Fibroblast of skin of left quadriceps (primary cell): ENCODE measurements at places on chromosomes 4 and X.

DNA sequence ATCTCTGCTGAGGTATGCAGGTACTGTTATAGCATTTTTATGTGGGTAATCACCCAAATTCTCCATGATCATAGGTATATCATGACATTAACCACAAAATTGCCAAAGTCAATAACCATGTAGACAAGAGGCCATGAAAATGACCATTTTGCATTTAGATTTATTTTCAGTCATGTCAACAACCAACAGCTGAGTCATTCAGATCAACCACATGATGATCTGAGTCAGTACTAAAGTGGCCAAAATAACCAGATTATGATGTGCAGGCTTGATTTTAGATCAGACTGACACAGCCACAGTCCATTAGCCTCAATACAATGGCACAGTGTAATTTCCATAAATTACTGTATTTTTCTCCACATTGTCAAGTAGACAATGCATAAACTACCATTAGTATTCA, 240.5 kb downstream of the GRIA3 start:
- DNase-seq = peak; percentile 56

DNA sequence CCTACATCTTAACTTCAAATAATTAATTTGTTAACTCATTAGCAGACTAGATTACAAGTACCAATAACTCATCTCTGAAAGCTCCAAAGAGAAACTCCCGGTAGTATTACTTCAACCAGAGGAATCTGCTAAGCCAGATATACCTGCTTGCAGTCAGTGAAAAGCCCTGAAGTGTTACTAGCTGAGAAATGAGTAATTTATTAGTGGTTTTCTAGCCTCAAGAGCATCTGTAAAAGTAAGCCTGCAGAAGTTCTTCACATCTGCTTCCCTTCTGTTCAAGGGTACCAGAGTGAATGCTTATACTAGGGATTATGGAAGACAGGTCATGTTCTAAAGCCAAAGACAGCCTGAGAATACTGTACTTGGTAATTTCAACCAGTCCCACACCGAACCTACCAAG, 34.7 kb downstream of the IRS4 start:
- DNase-seq = no peak

GRCh38 chr4:997375-998071, 4.3 kb upstream of the SLC26A1 start:
- DNase-seq = no peak

DNA sequence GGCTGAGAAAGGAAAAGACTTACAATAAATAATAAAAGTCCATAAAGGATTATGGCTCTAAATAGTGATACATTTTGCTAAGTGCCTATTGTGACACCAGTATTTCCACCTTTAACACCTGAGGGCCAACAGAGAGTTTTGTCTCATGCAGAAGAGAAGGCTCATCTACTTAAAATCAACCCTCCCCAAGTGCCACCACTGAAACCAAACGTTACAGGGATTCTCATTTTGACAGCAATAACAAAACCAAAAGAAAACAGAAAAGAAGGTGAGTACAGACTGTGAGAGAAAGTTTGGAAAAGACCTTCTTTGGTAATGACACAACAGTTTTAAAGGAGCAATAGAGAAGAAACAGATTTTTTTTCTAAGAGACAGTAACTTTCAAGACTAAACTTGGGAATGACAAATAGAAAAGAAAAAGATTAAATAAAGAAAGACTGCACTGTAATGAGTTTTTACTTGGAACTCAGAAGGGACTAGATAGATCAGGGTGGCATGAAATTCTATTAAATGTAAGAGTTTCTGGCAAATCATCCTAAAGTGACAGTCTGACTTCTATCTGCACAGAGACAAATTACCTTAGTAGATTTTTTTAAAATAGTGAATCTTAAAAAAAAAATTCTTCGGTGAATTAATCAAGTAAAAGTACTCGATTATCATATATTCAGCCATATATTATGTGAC, 109.7 kb downstream of the ZNF827 start:
- DNase-seq = no peak

GRCh38 chr4:159111416-159111815, 8.5 kb downstream of the RAPGEF2 start:
- no peak for DNase-seq

- DNase-seq = peak; percentile 56
Measured at GRCh38 chrX:17374619-17375366, at the start of gene NHS. TSS of gene NHS (plus strand) at chrX:17375200. CDS start at chrX:17375758, 558 bp downstream.

DNA sequence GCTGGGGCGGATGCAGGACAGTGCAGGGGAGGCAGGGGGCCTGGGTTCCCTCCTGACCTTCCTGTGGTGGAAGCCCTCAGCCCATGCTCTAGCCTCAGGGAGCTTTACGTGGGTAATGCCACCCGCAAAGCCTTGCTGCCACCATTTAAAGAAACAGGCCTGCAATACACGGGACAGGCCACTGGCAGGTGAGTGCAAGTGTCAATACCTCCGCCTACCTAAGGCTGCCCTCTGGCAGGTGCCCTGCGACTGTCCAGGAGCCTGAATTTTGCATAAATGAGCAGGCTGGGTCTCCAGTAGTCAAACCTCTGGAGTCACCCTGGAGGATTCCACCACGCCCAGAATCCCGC, 5.9 kb downstream of the CRMP1 start:
- DNase-seq = no peak

DNA sequence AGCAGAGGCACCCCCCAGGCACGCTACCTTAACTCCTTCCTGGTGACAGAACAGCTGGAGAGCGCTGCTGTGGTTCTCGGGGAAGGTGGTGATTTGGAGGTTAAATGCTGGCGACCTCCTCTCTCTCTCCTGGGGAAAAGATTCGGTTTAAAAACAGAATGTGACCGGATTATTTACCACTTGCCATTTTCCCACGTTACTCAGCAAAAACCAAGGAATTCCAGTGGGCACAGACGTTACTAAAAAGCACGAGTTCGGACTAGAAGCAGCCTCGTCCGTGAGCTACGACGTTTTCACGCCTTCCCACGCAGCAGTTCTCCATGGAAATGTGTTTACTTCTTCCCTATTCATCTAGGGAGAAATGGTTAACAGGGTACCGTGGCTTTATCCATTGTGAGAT, 32.3 kb upstream of the C4orf50 start:
- DNase-seq = no peak

DNA sequence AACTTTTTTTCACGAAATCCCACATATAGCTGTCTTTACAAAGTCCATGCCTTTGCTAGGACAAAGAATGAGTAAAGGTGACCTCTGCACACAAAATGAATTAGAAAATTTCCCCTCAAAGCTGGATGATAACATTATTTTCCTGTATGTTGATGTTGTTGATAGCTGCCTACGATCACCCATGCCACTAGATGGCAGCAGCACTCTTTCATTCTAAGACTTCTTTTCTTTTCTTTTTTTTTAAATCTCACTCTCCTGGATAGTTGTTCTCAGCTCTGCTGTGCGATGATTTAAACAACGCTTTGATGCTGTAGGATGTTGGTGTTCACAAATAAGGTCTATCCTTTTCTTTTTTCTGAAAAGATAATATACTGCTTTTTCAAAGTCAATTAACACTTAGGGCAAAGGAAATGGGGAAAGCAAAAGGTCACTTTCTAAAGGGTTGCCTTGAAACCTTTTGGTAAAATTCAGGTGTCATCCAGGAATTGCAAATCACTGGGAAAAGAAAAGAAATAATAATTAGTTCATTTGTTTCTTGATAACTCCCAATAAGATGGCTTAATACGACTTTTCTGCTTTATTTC, 266.8 kb downstream of the C4orf33 start:
- DNase-seq = peak; percentile 41

DNA sequence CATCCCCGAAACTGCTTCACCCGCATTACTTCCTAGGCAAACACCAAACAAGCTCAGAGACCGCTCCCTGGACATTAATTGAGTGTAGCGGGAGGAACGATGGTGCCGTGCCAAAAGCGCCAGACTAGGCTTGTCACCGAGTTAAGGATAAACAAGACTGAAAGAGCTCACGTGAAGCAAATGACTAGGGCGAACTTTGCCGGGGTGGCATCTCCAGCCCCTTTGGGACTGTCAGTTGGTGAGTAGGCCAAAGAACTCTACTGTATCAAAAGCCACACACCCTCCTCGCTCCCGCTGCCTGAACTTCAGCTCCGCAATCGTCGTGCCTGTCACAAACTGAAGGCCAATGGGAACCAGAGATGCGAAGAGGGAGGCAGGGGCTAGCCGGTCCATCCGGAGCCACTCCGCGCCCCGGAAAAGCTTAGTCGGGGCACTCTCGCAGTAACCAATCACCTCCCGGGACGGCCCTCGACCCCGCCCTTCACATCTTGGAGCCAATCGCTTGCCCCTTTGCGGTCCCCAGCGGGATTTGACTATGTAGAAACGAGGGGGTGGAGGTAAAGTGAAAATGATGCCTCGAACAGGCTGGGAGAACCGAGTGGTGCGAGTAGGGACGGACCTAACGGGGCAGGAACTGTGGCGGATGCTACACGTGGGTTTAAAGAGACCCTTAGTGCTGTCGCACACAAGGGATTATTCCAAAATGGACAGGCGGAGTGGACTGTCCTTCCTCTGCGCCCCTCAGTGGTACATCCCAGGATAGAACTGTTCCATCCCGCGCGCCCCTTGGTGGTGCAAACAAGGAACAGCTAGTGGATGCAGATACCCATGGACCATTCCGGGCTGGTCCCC, 37.0 kb upstream of the FAM156A start:
- DNase-seq = peak; percentile 91

DNA sequence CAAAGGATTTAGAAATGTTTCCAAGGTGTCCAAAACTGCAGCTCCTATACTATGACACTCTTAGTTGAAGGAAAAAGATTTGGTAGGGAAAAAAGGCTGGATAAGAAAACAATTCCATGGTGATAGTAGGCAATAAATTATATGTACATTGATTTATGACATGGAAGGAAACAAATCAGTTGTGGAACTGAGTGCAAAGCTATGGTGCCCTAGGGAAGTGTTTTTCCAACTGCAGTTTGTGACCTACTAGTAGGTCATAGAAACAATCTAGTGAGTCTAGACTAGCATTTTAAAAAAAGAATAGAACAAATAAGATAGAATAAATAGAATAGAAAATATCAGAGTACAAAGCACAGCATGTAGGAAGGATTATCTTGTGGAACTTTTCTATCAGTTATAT, 58.4 kb upstream of the TSPAN5 start:
- no peak for DNase-seq

GRCh38 chrX:140163371-140164159, 198.2 kb upstream of the CXorf66 start:
- no peak for DNase-seq

DNA sequence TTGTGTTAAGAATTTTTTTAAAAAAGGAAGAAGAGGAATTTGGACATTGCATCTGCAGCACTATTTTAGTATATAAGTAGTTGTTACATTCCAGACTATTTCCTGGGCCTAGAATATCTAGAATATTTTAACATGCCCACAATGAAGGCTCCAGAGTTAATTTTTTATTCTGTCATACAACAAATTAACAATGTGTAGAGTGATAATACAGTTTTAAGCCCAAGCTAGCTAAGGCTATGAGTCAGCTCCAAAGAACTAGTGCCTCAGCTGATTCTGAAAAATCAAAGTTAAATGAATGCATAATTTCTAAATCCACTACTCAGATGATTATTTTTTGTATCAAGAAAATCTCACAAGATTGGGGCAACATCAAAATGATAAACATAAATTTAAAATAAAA, 231.4 kb downstream of the PRDM5 start:
- no peak for DNase-seq

DNA sequence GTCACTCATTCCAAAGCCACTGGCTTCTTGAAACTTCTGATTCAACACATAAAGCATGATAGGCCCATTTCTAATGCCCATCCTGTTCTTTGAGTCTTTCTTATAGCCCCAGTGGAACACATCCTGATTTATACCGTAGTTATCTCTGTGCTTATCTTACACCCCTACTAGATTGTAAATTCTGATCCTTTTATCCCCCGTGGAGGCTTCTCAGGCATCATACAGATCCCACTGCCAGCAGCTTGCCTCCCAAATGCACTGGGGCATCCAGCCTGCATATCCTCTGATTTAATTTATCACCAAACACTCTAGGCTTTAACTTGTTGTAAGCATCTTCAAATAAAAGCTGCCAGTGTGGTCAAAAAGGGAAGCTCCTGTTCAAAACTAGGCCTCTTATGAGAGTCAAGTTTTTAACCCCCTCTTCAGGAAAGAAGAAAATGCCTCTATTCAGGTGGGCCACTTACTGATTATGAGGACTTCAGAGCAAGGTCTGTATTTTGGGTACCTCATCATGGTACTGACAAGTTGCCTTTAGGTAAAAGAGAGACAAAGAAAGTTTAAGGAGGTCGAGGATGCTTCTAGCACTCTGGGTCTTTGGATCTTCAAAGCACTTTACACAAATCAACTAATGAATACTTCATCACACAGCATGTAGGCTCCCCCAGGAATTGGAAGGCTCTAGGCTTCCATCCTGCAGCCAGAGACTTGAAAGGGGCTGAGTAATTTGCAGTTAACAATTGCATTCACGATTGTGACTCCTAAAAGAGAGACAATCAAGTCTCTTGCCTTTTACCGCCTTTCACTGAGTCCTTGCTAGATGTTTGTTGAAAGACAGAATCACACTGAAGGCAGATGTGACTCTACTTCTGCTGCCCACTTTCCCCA, 95.8 kb upstream of the LDB2 start:
- DNase-seq = no peak

DNA sequence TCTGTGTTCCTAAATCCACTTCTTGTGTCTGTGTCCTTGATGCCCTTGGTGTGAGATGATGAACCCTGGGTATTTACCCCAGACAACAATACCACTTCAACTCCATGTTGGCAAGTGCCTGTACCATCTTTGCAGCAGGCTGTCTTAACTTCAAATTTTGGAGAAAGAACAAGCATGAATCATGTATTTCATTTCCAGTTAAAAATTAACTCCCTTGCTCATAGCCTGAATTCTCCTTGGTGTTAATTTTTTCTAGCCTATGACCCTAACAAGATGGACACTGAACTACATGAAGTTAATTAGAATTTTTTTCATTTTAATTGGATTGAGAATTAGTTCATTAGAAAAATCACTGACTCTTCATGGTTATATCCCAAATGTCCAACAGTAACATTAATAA, 267.8 kb upstream of the INTU start:
- no peak for DNase-seq

DNA sequence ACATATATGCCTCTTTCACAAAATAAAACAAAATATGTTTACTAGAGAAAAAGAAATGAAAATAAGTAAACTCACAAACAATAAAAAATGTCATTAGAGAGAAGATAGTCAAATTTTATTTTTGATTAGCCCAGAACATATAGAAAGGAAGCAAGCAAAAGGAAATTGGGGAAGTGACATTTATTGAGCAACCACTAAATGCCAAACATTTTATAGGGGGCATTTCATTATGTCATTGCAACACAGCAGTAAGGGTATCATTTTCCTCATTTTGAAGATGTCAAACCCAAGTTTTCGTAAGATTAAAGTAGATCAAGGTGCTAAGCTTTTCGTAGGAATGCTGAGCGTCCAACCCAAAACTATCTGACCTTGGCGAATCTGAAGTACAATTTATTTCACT, 1331.5 kb upstream of the PABPC4L start:
- no peak for DNase-seq

DNA sequence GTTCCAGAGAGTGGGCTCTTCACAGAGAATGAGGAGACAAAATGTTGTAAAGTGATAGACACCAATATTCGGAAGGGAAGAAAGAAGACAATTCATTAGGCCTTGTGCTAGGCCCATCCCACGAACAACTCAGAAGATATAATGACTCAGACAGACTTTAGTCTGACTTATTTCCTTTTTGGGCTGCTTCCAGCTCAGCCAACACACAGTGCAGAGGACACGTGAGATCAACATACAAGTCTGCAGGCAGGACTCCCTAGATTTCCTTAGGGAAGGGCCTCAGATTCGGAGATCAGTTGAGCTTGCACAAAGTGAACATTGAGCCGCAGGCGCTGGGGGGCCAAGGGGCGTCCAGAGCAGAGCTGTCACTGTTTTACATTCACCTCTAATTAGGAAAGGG, 290.7 kb upstream of the TENM3 start:
- DNase-seq = peak; percentile 88

GRCh38 chr4:174592985-174593335, 70.7 kb upstream of the HPGD start:
- DNase-seq = peak; percentile 49
